ENCODE measurements at places on chromosomes 11 and 22.
A peak's percentile ranks its signal among the peaks of the same experiment; 100 is the strongest.

DNA sequence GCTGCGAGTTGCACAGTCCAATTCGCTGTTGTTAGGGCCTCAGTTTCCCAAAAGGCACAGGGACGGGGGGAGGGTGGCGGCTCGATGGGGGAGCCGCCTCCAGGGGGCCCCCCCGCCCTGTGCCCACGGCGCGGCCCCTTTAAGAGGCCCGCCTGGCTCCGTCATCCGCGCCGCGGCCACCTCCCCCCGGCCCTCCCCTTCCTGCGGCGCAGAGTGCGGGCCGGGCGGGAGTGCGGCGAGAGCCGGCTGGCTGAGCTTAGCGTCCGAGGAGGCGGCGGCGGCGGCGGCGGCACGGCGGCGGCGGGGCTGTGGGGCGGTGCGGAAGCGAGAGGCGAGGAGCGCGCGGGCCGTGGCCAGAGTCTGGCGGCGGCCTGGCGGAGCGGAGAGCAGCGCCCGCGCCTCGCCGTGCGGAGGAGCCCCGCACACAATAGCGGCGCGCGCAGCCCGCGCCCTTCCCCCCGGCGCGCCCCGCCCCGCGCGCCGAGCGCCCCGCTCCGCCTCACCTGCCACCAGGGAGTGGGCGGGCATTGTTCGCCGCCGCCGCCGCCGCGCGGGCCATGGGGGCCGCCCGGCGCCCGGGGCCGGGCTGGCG lies at the start of gene BCR:
BCR (plus strand) TSS at position 209 of the 592 bp plus-strand sequence. CDS start 452 bp downstream, outside the sequence.
- peak; percentile 63 for DNase-seq

DNA sequence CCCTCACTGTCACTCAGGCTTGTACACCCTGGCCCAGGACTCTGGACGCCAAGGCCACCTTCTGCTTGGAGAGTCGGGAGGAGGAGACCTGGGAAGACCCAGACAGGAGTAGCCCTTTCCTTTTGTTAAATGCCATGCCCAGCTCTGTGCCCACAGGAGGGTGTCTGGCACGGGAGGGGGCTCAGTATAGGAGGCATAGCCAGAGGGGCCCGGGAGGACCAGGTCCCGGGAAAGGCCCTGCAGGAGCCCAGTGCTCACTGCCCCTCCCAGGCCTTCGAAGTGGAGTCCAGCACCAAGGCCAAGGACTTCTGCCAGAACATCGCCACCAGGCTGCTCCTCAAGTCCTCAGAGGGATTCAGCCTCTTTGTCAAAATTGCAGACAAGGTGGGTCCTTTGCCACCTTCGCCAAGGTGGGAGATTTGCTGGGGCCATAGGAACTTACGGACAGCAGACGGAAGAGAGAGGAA lies 79.0 kb downstream of the MYO7A start:
- no peak for DNase-seq

GRCh38 chr11:40183073-40184064 lies 1276.1 kb downstream of the LRRC4C start:
- DNase-seq: no peak

DNA sequence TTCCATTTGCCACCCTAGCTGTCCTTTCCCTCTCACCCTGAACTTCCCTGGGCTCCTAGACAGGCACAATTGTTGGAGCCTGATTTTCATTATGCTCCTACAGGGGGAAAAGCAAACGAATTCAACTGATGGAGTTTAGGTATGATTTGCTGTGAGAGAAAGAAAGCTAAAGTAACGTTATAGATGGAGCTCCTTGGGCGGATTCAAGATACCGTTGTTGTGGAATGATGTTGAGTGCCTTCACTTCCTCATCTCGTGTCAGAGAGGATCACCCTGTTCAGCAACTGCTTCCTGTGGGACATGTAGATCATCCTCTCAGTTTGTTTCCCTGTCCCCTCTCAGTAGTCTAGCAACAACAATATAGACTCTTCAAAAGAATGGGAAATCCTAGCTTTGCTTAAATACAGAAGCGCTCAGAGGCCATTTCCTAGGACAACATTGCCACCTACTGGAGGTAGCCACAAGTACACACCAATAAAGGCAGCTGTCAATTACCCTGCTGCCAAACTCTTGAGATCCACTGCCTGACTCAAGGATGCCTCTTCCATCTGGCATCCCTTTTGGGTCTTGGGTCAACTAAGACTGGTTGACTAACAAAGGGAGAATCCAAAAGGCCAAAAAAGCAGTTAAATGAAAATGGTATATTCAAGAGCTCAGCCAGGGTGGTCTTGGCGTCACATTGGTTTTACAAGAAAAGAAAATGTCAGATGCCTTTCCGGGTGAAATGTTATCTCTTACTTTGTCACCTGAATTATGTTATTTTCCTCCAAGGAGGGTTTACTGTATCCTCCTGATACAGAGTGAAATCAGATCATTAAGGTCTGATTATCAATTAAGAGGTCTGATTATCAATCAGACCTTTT lies 13.5 kb upstream of the DTX4 start:
- peak; percentile 73 for DNase-seq

GRCh38 chr22:46084943-46085827 lies 65.1 kb upstream of the PPARA start:
- no peak for DNase-seq

GRCh38 chr11:45620243-45620642 lies 45.2 kb downstream of the CHST1 start:
- DNase-seq: no peak

GRCh38 chr11:110518809-110519514 lies 89.2 kb downstream of the FDX1 start:
- DNase-seq: peak; percentile 57

DNA sequence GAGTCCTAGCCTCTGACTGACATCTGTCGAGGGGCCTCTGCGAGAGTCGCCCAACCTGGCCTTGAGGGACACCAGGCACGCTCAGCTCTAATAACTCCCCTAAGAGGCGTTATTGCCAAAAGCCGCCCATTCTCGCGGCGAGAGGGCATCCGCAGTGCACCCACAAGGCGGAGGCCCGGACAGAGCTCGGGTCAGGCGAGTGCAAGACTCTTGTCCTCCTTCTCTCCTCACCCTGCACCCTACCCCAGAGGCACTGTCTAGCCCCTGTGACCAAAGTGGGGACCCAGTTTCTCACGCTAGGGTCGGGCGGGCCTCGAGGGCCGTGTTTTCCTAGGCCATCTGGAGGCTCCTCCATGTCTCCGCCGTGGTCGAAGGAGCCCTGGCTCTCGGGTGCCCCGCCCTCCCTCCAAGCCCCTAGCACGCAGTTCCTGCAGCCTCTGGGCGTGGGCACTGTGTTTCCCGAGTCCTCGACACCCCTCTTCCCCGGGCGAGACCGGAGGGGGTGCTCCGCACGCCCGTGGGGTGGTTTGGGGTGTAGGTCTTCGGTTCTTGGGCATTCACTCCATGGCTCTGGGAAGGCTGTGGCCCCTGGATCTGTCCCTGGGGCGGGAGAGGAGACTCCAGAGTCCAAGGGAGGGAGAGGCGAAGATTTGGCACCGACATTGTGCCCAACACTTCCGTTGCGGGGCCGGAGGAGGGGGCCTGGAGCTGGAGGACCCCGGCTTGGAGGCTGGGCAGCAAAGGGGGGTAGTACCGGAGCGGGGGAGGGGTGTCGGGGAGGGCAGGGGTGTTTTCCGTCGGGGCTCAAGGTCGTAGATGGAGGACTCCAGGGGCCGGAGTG lies 1.0 kb downstream of the CHRM4 start:
- no peak for DNase-seq

GRCh38 chr11:73137262-73137943 lies 4.7 kb downstream of the FCHSD2 start:
- DNase-seq: no peak

DNA sequence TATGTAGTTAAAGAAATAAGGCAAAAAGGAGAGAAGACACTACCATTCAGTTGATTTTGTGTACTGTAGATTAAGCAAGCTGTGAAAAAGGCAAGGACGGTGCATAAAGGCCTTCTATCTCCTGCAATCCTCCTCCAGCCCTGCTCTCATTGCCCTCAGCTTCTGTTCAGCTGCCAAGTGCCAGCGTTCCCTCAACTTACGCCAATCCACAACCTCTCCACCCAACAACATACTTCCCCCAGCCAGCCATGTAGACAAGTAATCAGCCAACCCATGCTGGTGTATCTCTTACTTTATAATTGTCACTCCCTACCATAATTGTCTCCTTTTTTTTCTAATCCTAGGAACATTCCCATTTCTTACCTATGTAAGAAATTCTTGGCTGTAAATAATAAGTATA lies 30.1 kb upstream of the ANO5 start:
- DNase-seq: no peak

GRCh38 chr11:3056296-3057068 lies 741 bp downstream of the CARS1 start:
- no peak for DNase-seq

- peak; percentile 37 for DNase-seq
These were observed 57.4 kb downstream of the AHNAK start for GRCh38 chr11:62489204-62489603.

- no peak for DNase-seq
These were observed 264 bp downstream of the CHEK1 start for GRCh38 chr11:125625225-125625629.

DNA sequence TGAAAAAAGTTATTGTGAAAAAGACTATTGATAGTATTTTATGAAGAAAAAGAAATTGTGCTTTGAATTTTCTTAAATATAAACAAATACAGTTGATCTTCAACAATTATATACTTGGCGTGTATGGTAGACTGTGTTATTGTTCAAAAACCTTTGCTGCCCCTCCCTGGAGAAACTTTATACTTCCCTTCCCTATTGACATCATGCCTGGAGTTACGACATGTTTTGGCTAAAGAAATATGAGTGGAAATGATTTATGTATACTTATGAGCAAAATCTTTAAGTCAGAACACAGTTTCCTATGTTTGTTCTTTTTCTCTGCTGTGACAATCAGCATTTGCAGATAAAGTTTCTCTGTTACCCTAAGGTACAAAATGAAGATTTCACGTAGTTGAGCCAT lies 243.8 kb downstream of the TMEM135 start:
- peak; percentile 83 for DNase-seq

DNA sequence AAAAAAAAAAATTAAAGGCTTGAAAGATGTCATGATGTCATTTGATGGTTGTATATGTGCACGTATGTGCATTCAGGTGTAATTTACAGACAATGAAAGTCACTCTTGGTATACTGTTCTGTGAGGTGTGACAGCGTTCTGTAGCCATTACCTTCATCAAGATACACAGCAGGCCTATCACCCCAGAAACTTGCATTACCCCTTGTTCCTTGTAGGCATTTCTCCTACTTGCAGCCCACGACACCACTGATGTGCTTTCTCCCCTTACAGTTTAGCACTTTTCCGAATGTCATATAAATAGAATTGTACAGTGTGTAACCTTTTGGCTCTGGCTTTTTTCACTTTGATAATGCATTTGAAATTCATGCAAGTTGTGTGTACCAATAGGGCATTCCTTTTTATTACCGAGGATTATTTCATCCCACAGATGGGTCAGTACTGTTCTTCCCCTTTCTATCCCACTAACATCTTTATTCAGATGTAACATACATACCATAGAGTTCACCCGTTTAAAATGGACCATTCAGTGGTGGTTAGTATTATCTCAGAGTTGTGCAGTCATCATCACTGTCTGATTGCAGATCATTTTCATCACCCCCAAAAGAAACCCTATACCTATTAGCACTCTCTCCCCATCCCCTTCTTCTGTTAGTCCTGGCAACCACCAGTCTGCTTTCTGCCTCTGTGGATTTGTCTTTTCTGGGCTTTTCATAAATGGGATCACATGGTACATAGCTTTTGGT lies 30.3 kb downstream of the BCR start:
- peak; percentile 23 for DNase-seq

DNA sequence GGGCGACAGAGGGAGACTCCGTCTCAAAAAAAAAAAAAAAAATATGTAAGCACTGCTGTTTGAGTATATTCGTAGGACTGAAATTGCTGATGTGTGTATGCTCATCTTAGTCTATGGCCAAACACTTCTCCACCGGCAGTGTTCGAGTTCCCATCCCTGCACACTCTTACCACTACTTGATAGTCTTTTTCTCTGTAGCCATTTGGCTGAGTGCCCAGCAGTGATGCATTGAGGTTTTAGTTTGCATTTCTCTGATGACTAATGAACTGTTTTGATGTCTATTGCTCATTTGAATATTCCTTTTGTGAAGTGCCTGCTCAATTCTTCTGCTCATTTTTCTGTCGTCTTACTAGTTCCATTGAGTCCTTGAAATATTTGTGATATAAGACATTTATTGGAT lies 1.9 kb downstream of the TIRAP start:
- peak; percentile 96 for DNase-seq

- peak; percentile 73 for DNase-seq
These were observed 9.9 kb upstream of the CELSR1 start for GRCh38 chr22:46547179-46547882.

DNA sequence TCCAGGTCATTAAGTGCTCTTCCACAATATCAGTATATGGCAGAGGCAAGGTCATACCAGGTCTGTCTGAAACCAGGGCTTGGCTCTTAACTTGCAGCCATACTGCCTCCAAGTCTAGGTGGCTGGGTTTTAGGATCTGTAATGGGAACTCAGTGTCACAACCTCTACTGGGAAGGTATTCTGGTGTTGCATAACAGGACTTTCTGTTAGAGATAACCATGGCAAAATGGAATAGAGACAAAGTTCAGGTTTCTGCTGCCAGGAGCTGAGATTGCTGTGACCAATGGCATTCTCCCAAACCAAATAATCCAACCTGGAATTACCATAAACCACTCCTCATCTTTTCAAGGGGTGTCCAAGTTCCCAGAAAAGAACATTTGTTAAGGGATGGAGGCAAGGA lies 6.8 kb upstream of the SAA1 start:
- no peak for DNase-seq

DNA sequence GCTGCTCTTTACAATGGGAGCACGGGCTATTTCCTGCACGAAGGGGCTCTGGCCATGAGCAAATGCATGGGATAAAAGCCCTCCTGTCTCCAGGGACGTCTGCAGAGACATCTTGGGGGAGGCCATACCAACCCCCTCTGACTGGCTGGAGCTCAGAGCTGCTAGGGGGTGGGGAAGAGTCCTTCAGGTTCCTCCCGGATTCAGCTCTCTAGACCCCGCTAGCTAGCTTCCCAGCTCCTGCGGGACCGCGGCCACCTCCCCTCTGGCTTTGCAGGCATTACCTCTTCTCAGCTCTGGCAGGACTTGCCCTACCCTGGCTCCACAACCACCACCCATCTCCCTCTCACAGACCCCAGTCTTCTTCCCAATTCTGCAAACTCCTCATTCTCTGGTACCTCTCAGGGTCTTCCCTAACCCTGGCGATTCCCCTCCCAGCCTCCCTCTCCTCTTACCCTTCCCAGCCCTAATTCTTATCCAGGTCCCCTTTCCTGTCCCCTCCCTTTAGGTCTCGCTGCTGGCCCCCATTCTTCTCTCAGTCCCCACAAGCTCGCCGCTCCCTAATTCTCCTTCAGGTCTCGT lies 802 bp downstream of the SYT13 start:
- no peak for DNase-seq

GRCh38 chr11:133817449-133817848 lies 27.9 kb downstream of the SPATA19 start:
- no peak for DNase-seq

- DNase-seq: no peak
These were observed 41.0 kb downstream of the PAX6 start for GRCh38 chr11:31770011-31770700.

- no peak for DNase-seq
These were observed 1.1 kb upstream of the LRRC75B start for GRCh38 chr22:24593836-24594568.
